ENCODE measurements at places on chromosomes 13 and 19.

DNA sequence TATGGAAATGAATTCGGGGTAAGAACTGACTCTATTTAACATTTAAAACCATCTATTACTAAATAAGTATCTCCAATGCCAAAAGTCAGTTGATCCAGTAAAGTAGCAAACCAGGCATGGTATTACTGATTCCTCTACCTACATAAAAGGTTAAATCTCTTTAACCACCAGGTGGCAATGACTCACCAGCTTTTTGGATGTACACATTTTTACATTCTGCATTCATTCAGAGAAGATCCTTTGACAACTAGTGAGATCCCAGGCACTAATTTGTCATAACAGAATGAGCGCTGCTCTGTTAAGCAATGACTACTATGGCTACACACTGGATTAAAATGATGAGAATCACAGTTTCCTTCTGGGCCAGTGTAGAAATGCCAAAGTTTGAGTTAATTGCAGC is 329.8 kb upstream of the GPC6 start:
- DNase-seq = no peak

GRCh38 chr13:59710996-59711701 is 452.6 kb downstream of the DIAPH3 start:
- DNase-seq = no peak

- no peak for DNase-seq
Measured at GRCh38 chr13:26813321-26813979, 52.9 kb upstream of the GPR12 start.

DNA sequence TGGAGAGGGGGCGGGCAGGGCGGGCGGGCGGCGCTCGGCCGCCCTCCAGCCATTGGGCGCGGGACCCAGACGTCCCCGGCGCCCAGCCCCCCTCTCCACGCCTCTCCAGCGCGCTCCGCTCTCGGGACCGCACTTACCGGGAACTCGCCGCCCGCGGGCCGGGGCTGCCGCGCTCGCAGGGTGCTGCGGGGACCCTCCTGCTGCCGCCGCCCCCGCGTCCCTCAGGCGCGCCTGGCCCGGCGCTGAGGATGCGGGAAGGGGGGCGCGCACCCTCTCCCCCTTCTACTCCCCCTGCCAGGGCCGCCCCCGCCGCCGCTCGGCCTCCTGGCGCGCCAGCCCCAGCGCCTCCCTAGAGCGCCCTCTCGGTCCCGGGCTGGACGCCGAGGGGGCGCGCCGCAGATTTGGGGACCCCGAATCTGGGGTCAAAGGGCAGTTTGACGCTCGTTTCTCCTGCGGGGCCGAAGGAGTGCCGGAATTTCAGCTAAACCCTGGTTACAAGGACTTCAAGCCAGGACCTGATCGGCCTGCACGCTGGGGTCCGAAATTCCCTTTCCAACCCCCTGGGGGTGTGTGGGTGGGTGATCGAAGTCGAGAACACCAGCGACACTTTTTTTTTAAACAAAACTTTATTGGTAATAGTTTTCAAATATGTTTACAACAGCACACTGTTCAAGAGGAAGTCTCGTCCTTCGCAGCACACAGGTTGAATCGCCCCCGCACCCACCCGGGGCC is 696 bp upstream of the SAMD1 start:
- DNase-seq = no peak

- no peak for DNase-seq
Measured at GRCh38 chr13:85771856-85772255, 27.4 kb downstream of the SLITRK6 start.

DNA sequence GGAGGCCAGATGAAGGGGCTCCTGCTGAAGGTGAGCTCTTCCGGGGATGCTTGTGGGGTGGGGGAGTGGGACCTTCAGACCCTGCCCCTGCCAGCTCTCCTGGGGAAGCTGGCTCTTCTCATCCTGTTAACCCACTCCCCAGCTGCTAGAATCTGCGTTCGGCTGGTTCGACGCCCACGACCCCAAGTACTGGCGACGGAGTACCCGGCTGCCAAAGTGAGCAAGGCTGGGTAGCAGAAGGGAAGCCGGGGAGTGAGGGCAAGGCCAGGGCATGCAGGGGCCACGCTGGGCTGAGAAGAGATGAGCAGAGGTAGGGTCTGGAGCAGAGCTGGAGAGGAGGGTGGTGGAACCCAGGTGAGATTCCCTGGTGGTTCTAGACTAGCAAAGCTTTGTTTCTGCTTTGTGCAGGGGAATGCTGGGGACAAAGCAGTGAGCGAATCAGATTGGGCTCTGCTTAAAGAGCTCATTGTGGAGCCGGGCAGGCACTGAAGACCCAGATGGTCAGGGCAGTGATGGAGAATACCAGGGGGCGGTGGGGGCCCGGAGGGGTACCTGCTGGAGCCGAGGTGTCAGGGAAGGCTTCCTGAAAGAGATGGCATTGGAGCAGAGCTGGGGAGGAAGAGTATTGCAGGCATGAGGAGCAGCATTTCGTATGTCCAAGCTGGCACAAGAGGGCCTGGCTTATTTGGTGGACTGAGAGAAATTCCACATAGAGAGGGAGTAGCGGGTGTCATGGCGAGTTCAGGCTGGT is 10.3 kb downstream of the KMT2B start:
- no peak for DNase-seq

Data from left ventricle myocardium superior (tissue), 1 donor.